Caki2 (cell line): ENCODE measurements at places on chromosomes 7 and 10. TPM values are rescaled to one million over a fixed set of nuclear protein-coding genes. Genes with fewer than 3 reads are reported as not detected.

Gene CALML3
- not detected in 2 replicates for total RNA-seq

Gene CDC14C
- not detected in 2 replicates for total RNA-seq

Gene HYAL4
- not detected in 2 replicates for total RNA-seq

Gene TCAF1
- 24.0 and 28.7 TPM in 2 replicates for total RNA-seq

Gene UCN3
- not detected in 2 replicates for total RNA-seq

Gene CASP7
- 26.1 and 39.6 TPM in 2 replicates for total RNA-seq

Gene ELMO1
- total RNA-seq: 0.03 TPM in 1 of 2 replicates, not detected in the other

Gene ANKRD30A
- total RNA-seq: not detected in 2 replicates

Gene UNC5B
- 0.20 TPM in 1 of 2 replicates, not detected in the other for total RNA-seq

Gene CYP3A4
- total RNA-seq: not detected in 2 replicates

Gene NUPR2
- total RNA-seq: not detected in 2 replicates

Gene MYO1G
- total RNA-seq: not detected in 2 replicates

Gene CALCR
- 0.14 and 0.57 TPM in 2 replicates for total RNA-seq

Gene AOC1
- not detected in 2 replicates for total RNA-seq

Gene PIP
- not detected in 2 replicates for total RNA-seq

Gene RBP3
- total RNA-seq: not detected in 2 replicates

Gene COL17A1
- total RNA-seq: 0.03 TPM in 1 of 2 replicates, not detected in the other

Gene KLF14
- total RNA-seq: not detected in 2 replicates

Gene TMEM140
- 0.81 and 0.98 TPM in 2 replicates for total RNA-seq

Gene LRMDA
- total RNA-seq: 18.7 and 20.3 TPM in 2 replicates

Gene BLVRA
- total RNA-seq: 98.2 and 131 TPM in 2 replicates

Gene ATP5MK
- 242 and 351 TPM in 2 replicates for total RNA-seq

Gene CYP3A5
- 0.49 and 6.0 TPM in 2 replicates for total RNA-seq

Gene TBC1D12
- total RNA-seq: 4.7 and 14.8 TPM in 2 replicates

Gene HSPA14
- 31.6 and 52.8 TPM in 2 replicates for total RNA-seq

Gene VDAC2
- total RNA-seq: 221 and 252 TPM in 2 replicates

Gene NPY4R2
- total RNA-seq: not detected in 2 replicates

Gene BMPR1A
- total RNA-seq: 23.7 and 24.6 TPM in 2 replicates

Gene PTF1A
- total RNA-seq: not detected in 2 replicates

Gene GIMAP2
- total RNA-seq: not detected in 2 replicates

Gene LLCFC1
- not detected in 2 replicates for total RNA-seq

Gene ZDHHC6
- total RNA-seq: 9.8 and 13.9 TPM in 2 replicates

Gene GNGT1
- total RNA-seq: not detected in 2 replicates

Gene UROS
- 78.1 and 118 TPM in 2 replicates for total RNA-seq

Gene MRLN
- total RNA-seq: not detected in 2 replicates

Gene LRRC18
- total RNA-seq: not detected in 2 replicates

Gene SFXN2
- total RNA-seq: 9.5 and 22.1 TPM in 2 replicates

Gene HOGA1
- total RNA-seq: 70.8 and 91.3 TPM in 2 replicates

Gene ADRA2A
- total RNA-seq: not detected in 2 replicates

Gene DOCK1
- total RNA-seq: 14.6 and 17.1 TPM in 2 replicates

Gene KCND2
- total RNA-seq: not detected in 2 replicates

Gene ZNF107
- total RNA-seq: 0.52 and 1.1 TPM in 2 replicates

Gene GATA3
- 0.34 and 1.7 TPM in 2 replicates for total RNA-seq

Gene WAPL
- total RNA-seq: 21.8 and 36.0 TPM in 2 replicates

Gene IDI2
- not detected in 2 replicates for total RNA-seq

Gene STN1
- 34.5 and 46.1 TPM in 2 replicates for total RNA-seq

Gene TBX20
- total RNA-seq: not detected in 2 replicates

Gene SH2D4B
- total RNA-seq: not detected in 2 replicates

Gene FXYD4
- not detected in 2 replicates for total RNA-seq

Gene POMZP3
- not detected in 2 replicates for total RNA-seq

Gene CPA2
- total RNA-seq: not detected in 2 replicates

Gene POR
- 94.8 and 144 TPM in 2 replicates for total RNA-seq

Gene LIPF
- not detected in 2 replicates for total RNA-seq

Gene CRHR2
- not detected in 2 replicates for total RNA-seq

Gene NME8
- total RNA-seq: not detected in 2 replicates

Gene SLC18A2
- not detected in 2 replicates for total RNA-seq

Gene OPALIN
- total RNA-seq: not detected in 2 replicates

Gene SMARCD3
- total RNA-seq: 12.4 and 13.1 TPM in 2 replicates

Gene SGCE
- 53.1 and 59.8 TPM in 2 replicates for total RNA-seq
